ENCODE measurements at places on chromosomes 7 and 10.

DNA sequence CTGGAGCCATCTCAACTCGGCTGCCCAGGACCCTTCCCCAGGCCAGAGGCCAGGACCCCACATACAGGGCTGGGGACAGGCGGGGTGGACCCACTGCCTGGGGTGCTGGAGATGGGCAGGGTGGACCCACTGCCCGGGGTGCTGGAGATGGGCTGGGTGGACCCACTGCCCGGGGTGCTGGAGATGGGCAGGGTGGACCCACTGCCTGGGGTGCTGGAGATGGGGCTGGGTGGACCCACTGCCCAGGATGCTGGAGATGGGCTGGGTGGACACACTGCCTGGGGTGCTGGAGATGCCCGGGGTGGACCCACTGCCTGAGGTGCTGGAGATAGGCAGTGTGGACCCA lies 32.4 kb upstream of the FOXL3 start:
- no peak for DNase-seq

DNA sequence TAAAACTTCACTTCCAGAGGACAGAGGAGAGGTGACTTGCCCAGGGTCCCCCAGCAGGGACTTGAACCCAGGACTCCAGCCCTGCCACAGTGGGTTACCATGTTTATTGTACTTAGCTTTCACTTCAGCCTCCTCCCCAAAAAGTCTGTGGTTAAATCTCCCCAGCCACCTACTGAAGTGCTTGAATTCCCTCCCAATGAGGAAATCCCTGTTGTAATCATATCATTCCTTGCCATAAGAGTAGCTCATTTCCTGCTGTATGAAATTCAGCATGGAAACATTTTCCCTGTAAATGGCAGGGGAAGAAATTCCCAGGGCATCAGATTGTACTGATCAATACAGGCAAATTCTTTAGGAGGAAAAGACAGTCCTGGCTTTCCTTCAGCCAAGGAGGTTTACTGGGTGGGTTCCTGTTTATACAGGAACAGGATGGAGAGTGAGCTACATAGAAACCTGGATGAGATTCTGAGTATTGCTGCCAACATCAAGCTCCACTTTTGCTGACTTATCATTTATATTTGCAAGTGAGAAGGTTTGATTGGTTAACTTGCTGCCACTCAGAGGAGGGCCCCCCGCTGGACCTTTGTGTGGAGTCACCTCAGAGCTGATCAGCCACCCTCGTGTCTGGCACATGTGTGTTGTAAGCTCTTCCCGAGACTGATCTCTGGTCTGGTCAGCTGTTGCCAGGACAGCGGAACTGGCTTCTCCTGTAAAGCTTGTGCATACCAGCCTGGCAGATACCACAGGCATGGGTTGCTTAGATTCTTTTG lies 16.4 kb upstream of the PDZD8 start:
- DNase-seq: no peak

DNA sequence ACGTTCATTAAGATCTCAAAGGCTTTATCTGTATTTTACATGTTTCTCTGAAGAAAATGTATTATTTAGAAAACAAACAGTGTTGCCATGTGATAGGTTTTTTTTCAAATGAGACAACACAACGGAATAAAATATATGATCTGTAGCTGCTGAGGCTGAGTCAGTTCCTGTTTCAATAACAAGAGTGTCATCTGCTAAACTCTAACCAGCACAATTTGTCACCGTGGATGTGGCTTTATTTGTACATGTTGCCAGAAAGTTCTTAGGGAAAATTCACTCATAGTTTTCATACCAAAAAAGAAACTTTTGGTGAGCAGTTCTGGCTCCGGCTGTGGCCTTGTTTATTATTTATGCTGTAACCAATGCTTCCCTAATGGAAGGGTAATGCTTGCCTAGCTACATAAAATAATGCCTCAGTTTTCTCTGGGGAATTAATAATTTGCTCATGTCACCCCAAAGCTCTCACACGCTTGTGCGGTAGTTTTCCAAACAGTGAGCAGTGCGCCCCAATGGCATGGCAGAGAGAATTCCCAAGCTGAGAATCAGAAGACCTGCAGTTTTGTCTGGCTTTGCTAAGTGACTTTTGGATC lies 20.3 kb upstream of the KLF6 start:
- DNase-seq: no peak

DNA sequence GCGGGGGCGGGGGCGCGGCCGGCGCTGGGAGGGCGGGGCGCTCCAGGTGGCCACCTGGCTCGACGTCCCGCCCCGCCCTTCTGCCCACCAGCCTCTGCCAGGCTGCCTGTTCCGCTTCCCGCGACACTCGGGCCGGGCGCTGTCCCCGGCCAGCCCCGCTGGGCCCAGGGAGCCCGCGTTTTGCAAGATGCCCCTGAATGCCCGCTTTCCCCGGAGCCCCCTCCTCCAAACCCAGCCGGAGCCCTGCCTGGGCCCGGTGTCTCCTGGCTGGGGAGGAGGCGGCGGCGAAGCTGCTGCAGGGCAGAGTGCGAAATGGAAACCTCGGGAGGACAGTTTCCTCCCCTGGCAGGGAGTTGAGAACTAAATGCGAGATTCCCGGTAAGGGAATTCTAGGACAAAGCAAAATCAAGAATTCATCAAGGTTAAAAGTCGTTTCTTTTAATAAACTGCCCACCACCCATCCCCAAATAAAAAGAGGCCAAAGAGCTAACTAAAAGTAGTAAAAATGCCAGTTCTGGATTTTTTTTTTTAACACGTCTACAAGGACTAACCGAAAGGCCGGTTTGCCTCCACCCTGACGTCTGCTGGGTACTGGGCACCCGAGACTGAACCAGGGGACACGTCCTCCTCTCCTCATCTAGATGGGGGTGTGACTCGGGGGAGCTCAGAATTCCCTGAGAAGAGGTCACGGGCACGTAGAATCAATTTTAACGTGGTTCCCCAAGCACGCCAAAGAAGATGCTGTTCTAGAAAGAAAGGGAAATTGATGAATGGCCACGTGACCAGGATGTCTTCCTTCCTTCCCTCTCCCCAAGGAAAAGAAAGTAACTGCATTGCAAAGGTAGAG lies 200.4 kb upstream of the NFE2L3 start:
- DNase-seq: no peak

DNA sequence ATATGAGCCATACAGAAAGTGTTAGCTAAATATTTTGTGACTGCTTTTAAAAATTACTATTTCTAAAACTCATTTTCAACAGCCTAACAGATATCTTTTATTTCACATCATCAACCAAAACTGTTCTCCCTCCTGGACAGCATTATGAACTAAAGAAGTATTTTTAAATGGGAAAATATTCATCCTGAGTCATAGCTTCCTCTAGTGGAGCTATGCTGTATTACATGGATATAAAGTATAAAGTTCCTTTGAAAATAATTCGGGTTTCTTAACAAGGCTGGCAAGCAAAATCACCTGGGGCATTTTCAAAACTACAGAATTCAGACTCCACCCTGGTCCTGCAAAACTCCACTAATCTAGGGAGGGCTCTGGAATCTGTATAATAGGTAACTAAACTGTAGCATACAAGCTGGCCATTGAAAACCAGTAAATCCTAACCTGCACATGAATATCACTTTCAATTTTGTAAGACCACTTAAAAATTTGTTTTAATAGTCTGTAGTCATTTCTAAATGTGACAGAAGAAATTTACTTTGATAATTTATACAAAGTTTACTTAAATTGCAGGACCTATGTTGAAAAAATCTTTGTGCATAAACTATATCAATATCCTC lies 53.5 kb downstream of the SCIN start:
- no peak for DNase-seq

DNA sequence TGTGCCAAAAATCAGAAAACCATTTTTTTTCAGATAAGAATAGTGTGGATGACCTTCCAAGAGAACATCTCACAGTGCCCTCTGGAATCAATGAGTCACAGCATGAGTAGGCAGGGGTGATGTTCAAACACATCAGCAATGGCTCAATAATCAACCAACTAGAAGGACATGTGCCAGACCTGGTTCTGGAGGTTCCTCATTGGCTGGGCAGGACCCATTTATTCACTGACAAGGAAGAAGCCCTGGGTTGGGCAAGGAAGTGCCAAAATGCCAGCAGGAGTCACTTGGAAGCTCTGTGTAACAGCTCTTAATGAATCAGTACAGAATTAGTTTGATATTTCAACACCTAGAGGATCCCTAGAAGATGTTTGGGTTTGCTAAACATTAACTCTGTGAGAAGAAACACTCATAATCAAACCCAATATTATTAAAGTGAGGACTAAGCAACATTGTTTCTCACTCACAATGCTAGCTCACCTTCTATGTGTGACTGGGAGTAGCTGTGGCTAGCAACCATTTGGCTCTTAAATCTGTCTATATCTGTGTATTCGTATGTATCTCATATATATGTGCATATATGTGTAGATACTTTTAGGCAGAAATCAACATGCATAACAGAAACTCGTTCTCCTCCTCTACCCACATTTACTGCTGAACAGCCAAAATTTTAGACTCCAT lies 72.3 kb upstream of the APBB1IP start:
- DNase-seq: no peak
